ENCODE measurements at places on chromosomes 3 and 15.

- DNase-seq = no peak
Measured at GRCh38 chr3:157098823-157099185, 61.1 kb downstream of the CCNL1 start.

GRCh38 chr3:57173687-57174086 lies 8.5 kb upstream of the IL17RD start:
- no peak for DNase-seq

DNA sequence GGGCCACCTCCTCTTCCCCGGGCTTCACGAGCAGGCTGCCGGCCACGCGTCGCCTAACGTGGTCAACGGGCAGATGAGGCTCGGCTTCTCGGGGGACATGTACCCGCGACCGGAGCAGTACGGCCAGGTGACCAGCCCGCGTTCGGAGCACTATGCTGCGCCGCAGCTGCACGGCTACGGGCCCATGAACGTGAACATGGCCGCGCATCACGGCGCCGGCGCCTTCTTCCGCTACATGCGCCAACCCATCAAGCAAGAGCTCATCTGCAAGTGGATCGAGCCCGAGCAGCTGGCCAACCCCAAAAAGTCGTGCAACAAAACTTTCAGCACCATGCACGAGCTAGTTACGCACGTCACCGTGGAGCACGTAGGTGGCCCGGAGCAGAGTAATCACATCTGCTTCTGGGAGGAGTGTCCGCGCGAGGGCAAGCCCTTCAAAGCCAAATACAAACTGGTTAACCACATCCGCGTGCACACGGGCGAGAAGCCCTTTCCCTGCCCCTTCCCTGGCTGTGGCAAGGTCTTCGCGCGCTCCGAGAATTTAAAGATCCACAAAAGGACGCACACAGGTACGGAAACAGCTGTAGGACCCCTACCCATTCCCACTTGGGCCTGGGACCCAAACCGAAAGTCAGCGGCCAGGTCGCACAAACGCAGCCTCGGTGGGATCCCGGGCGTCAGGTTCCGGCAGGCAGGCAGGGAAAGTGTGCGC lies 1.5 kb downstream of the ZIC1 start:
- no peak for DNase-seq

GRCh38 chr3:193451902-193452301 lies 73.3 kb upstream of the ATP13A5 start:
- DNase-seq = no peak

- DNase-seq = no peak
Measured at GRCh38 chr15:29590701-29591100, 231.6 kb downstream of the TJP1 start.

DNA sequence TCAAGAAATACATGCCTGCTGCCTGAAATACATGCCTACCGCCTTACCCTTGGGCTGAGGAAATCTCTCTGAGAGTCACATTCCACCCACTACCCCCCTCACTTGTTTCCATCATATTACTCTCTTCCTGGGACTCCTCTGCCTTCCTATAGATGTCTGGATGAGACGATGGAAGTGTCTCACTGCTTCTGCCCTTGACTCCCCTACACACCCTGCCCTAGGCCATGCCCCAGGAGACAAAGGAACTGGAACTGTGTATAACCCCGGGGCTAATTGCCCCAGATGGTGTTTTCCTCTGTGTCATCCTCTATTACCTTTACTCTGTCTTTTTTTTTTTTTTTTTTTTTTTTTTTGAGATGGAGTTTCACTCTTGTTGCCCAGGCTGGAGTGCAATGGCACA lies 102.0 kb downstream of the GTPBP8 start:
- DNase-seq = no peak

- DNase-seq = no peak
Measured at GRCh38 chr3:20648921-20649381, 462.9 kb upstream of the SGO1 start.

DNA sequence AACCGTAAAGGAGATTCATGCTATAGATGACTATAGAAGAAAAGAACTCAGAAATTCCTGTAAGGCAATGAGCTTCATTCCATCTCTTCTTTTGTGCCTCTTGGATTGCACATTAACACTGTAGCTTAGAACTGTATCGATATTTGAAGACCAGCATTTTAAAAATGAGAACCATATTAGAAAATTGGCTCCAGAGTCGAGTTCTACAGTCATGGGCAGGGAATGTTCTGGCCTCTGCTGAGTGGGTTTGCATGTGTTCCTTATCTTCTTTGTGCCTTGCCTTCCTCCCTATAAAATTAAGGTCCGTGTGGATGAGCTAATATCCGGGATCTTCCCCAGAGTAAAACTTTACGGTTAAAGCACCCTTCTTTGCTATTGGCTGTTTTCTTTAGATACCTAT lies 77.4 kb upstream of the PLCL2 start:
- no peak for DNase-seq

GRCh38 chr3:186400026-186400425 lies 38.0 kb upstream of the DGKG start:
- no peak for DNase-seq

DNA sequence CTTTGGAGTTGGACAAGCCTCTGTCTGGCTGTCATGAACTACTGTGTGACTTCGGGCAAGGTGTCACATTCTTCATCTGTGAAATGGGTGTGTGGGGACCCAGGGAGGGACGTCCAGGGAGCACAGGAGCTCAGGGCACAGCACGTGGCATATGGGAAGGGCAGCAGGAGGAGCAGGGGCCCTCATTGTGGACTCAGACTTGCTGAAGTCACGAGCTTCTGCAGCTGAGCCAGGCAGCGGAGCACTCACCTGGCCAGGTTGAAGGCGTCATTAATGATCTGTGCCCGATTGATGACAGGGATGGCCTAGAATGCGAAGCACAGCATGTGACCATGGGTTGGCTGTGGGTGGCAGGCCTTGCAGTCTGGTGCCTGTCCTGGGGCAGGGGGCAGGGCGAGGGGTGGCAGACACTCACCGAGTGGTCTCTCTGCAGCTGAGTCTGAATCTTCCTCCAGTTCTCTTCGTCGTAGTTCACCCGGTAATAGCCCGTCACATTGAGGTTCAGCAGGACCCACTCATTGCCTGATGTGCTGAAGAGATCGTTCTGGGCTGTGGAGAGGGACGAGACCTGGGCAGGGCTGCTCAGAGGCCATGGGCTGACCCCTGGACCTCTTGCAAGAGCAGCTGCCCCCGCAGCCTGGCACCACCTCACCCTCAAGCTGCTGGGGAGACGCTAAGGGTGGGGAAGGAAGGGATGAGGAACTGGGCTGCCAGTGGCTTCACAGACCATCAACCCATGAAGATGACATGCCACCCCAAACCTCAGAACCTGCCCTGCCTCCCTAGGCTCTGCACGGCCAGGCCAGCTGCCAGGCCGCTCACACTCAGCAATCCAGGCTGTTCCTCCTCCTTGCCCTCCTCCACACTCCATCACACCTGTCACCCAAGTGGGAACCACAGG lies 15.4 kb downstream of the ANPEP start:
- no peak for DNase-seq

DNA sequence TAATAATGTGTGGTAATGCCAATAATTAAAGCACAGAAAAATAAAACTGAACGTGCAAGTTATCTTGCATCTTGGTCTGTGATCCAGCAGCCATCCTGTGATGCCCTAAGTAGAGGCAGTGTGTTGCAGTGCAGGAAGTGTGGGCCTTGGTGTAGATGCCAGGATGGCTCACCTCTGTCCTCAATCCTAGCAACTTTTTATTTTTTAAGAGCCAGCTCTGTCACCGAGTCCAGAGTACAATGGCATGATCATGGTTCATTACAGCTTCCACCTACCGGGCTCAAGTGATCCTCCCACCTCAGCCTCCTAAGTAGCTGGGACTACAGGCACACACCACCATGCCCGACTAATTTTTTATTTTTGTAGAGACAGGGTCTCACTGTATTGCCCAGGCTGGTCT lies 7.6 kb downstream of the BAHD1 start:
- no peak for DNase-seq

- no peak for DNase-seq
Measured at GRCh38 chr15:101637516-101637915, 14.7 kb downstream of the TM2D3 start.

DNA sequence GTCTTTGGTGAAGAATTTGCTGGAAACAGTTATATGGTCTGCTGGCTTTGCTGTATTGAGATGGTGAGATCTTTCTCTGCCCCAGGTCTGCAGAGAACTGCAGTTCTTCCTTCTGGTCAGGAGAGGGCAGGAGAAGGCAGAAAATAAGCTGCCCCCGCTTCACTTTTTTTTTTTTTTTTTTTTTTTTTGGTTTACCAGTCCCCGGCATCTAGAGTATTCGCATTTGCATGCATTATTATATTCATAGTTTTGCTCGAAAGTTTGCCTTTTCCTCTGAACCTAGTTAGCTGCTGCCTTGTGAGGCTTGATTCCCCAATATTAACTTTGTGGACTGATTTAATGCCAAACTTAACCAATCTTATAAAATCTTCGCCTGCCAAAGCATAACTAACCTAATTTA lies 10.6 kb upstream of the PARL start:
- DNase-seq = no peak

- no peak for DNase-seq
Measured at GRCh38 chr15:58217460-58217859, 79.3 kb downstream of the AQP9 start.

DNA sequence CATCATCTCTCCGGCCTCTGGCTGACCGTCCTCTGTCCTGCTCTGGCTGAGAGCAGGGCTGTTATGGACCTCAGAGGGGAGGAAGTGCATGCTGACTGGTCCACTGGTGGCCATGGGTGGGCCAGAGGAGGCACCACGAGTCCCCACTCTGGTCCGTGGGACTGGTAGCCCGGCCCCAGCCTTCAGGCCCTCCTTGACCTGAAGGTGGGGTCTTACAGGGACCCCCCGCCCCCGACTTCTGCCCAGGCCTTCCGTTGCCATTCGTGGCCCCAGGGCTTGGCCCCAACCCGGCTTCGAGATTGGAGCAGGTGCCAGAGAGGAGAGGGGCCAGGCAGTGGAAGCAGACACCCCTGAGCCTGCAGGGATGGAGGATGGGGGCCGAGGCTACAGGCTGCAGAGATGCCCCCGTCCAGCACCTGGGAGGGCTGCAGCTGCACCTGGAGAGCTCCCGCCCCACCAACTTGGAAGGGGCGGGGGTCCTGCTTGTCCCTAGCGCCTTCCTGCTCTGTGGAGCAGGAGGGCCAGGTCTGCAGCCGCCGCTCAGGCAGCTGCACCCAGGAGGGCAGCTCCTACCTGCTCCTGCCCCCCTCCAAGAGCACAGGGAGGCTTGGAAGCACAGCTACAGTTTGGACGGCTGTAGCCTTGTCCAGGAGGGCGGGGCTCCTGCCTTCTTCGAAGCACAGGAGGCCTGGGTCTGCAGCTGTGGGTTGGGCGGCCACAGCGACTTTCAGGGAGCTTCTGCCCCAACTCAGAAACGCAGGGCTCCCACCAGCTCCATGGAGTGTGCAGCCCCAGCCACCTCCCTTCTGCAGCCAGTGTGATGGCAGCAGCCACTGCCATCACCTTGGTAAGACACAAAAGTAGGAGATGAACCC lies 142.5 kb downstream of the KLF13 start:
- peak; percentile 6 for DNase-seq

DNA sequence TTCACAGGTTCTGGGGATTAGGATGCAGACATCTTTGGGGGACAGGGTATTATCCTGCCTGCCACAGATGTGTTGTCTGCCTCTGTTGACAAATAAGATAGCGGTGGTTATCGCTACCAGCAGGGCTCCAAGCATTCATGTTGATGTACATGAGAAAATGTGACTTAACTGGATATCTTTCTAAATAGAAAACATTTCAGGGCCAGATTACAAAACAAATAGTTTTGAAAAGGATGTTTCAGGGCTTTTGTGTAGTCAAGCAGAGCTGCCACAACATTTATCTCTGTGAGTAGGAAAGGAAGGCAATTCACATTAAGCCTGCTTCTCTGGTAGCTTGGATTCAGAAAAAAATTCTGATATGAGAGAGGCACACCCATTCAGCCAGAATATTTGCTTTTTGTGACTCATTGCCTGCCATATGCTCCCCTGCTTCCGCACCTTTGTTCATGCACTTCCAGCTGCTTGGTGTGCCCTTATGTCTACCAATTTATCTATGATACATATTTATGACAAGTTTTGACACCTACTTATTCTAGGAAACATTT lies 22.8 kb downstream of the PLS1 start:
- DNase-seq = no peak

- DNase-seq = peak; percentile 42
Measured at GRCh38 chr15:100060276-100060926, 281.4 kb downstream of the ADAMTS17 start.

- DNase-seq = no peak
Measured at GRCh38 chr3:24323272-24323671, 171.4 kb downstream of the THRB start.

DNA sequence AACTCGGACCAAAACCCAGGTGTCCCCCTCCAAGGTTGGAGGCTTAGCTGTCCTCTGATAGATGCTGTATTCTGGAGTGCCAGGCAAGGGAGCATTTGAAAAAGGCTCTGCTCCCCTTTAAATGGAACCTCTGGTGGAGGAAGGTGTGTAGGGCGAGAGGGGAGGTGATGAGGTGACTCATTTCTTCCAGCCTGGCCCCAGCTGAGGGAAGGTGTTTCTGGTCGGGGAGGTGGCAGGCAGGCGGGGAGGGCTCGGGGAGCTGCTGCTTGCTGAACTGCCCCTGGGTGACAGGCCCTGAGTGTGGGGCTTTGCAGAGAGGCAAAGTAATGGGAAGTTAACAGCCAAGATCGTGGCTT lies 18.8 kb downstream of the PSTPIP1 start:
- DNase-seq = no peak

DNA sequence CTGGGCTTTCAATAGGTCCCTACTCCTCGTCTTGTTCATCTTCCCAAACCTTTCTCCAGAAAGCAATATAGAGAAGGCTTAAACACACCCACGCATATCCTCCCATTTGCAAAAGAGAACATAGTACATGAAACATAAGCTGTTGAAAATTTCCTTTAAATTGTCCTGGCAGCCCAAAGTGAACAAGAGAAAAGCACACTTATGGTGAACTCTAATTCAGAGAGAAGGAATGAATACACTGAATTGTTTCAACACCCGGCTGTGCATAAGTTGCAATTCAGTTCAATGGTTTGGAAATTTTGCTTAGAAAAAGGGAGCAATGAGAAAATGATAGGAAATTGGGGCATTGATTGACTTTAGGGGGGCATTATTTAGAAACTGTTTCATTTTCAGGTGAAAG lies 202.6 kb downstream of the TIGIT start:
- DNase-seq = no peak

DNA sequence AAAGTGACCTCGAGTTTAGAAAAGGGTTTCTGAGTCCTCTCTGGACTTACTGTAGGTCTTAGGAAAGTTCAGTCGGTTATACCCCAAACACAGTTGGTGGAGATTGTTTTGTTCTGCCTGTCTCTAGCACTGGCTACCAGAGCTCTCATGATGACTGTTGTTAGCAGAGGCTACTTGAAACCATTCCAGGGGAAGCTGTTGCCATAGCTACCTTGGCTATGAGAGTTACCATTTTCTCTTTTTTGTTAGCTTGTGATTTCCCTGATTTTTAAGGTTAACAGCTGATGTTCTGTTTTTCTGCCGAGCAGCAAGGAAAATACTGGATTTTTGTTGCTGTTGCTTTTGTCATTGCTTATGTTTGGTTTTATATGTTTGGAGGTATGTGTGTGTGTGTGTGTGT lies 26.7 kb downstream of the ABHD2 start:
- peak; percentile 56 for DNase-seq

GRCh38 chr3:123664753-123665152 lies 79.9 kb upstream of the HACD2 start:
- DNase-seq = no peak
